ENCODE measurements at places on chromosomes 13 and 19.

GRCh38 chr13:30409886-30410704, 12.2 kb upstream of the UBE2L5 start:
- no peak for DNase-seq

- DNase-seq, result no peak
These were observed 53.3 kb downstream of the STK24 start for GRCh38 chr13:98523455-98524102.

DNA sequence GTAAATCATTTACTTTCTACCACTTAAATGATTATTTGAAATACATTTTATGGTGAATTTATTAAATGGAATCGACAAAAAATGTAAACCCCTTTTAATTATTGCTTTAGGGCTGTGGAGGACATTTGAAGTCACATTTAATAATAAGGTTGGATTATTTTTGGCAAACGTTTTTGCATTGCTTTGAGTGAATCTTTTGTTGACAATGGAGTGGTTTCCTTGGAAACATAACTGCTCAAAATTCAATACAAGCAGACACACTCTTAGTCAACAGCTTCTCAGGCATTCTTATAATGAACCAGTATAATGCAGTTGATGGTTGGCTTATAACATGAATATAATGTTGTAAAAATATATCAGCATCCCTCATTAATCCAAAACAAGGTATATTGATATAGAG, 104.7 kb downstream of the DCLK1 start:
- no peak for DNase-seq

- DNase-seq, result no peak
These were observed 29.7 kb upstream of the ALOX5AP start for GRCh38 chr13:30705680-30706079.

- no peak for DNase-seq
These were observed 271.5 kb downstream of the SLC7A1 start for GRCh38 chr13:29323954-29324353.

GRCh38 chr13:44244288-44244687, 129.3 kb upstream of the SERP2 start:
- DNase-seq, result no peak

DNA sequence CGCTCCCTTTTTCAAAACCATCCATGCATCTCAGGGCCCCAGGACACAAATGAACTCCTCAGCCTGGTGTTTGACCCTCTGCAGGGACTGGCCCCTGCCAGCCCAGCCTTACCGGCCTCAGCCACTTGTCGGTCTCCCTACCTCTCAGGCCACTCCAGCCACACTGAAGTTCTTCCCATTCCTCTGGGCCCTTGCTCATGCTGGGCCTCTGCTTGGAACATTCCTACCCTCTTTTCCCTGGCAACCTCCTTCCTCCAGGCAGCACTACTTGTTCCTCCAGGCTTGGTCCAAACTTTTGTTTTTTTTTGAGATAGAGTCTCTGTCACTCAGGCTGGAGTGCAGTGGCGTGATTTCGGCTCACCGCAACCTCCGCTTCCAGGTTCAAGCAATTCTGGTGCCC, 7.6 kb upstream of the EGLN2 start:
- DNase-seq, result no peak

DNA sequence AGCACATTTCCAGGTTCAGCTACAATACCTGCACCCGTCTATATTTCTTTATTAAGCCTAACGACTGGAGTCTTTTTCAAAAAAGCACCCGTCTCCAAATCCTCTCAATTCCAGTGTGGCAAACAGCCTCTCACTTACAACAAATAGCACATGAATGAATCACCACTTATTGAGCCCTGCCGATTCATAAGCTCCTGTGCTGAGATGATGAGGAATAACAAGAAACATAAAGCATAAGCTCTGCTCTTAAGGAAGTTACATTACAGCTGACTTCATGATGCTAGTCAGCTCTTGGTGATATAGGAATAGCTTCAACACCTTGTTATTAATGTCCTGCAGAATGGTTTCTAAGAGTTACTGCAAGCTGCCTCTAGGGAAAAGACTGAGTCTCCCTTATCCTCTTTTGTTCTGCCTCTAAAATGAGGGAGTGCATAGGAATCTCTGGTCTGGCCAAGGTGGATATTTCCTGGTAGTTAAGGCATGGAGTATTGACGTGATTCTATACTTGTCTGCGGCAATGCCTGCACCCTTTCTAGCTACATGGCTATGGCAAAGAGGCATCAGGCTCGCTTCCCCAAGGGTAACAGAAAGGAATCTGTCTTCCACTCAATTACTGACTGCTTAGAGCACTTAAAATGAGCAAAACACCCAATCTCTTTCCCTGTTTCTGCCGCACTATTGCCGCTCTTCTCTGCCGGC, 195.7 kb downstream of the KLF12 start:
- no peak for DNase-seq

- DNase-seq, result no peak
These were observed 7.0 kb downstream of the TMEM221 start for GRCh38 chr19:17441241-17442021.

DNA sequence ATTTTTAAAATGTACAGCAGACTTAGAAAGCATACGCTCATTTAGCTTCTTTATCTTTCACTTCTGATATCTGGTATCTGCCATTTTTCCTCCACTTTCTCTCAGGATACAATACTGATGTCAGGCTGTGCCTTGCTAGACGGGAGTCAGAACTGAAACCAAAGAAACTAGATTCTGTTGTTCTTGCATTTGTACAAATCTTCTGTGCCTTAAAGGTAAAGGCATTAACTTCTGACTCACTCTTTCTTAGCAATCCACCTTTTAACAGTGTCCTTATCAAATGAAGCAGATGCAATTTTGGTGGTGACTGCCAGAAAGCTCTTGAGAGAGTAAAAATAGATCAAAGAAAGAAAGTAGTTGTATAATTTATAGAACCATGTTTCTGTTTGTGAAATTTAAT, 370.4 kb downstream of the PCDH20 start:
- no peak for DNase-seq

DNA sequence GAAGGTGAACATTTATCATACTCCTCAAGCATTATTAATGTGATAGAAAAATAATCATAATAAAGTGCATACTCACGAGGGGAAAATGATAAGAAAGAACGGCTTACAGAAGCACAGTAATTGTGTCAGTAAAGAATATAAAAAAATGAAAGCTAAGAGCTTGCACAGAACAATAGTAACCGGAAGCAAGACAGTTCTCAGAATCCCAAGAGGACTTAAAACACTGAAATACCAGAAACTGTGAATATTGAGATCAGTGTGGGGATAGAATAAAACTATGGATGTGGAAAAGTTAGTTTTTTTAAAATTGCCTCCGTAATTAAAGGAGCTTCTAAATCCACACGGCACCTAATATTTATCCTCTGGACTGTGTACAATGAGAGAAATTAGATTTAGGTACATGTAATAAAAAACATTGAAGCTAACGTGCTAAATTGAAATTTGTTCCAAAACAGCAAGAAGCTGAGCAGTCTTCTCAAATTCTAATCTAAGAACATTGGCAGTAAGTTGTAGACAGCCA, 482.7 kb downstream of the SLITRK6 start:
- no peak for DNase-seq

DNA sequence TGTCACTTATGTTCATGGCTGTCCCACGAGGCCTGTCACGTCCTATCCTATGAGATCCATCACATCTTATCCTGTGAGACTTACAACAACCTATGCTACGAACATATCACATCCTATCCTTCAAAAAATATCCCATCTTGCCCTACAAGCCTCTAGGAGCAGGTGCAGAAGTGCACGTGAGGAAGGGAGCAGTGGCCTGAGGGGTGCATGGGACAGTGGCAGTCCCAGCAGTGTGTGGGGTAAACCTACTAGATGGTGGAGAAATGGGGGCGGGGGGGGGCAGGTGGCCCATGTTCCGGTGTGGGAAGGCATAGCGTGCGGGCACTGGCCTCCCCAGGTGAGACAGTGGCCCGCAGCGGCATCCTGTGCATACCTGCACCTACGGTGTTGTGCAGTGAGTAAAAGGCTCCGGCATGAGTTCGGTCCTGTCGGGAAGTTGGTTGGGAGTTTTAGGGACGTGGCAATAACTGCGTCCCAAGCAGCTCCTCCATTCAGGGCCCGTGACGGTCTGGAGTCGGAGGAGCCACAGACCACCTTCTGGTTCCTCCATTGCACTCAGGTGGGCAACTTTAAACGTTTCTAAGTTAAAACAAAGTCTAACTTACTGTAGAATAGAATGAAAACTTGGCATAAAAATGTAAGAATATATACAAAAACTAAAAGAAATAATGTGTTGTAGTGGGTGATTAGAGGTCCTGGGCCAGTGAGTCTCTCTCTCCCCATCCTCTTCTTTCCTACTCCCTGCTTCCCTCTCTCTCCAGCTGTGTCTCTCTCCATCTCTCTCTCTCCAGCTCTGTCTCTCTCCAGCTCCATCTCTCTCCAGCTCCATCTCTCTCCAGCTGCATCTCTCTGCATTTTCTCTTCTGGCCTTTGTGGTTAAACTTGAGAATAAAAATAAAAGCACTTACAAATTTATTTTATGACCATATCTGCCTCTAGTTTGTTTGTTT, 42.1 kb downstream of the ATP11A start:
- no peak for DNase-seq

- DNase-seq, result no peak
These were observed 36.5 kb upstream of the VWA8 start for GRCh38 chr13:41997396-41997795.

DNA sequence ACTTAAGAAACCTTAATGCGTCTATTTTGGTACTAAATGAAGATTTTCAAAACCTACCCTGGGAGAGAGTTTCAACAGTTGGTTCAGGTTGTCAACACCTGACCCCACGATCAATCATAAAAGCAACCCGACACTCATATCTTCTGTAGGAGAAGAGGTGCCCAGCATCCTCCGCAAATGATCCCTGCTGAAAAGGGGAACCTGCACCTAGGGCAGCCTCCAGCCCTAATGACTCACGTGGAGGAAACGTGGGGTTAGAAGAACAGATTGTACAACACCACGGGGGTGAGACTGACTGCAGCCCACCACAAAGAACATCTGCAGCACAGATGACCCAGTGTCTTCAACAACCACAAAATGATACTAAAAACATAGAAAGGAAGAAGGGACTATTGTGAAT, 116.3 kb downstream of the RAB20 start:
- DNase-seq, result no peak

DNA sequence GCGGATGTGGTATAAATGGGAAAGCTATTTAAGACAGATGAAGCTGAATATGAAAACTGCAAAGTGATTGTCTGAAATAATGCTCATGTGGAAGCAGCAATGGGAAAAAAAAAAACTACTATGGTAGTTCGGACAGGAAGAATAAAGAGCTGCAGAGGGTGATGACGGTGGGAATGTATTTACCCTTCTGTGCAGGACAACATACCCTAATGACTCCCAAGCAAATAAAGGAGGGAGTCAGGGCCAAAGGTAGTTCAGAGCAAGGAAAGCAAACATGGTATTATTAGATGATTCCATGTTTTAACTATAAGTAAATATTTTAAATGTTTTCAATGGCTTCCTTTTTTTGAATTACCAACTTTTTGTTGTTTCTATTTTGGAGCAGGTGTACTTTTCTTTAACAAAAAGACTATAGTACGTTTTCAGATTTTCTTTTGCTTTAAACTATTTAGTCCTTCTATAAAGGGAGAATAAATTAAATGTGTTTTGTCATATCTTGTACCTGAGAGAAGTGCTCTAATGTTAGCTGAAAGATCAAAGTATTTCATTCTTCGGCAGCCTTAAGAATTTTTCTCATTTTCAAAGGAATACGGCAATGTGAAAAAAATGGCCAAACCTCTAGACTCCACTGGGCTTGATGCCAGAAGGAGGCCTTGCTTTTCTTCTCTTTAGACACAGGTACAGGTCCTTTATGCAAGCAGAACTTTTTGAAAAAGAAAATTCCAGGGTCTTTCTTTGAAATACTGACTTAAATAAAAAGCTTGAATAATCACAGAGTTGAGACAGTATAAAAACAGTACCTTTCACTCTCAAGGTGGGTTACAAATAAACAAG, 67.8 kb upstream of the ZDHHC20 start:
- no peak for DNase-seq

- DNase-seq, result no peak
These were observed 28.3 kb upstream of the ZNF507 start for GRCh38 chr19:32317086-32317485.

DNA sequence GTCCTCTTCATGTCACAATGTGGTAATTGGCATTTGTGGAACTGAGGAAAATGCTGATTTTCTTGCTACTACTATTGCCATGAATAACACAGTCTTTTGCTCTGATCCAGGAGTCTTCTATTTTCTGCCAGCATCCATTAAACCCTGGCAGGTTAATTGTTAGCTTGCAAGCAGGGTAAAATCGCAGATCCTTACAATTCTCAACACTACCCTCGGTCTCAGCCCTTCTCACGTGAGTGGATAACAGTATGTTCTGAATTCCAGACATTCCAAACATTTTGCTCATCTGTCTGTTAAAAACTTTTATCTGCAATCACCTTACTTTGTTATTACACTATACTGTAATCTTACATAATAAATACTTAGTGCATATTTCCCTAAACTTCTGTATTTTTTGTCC, 251.3 kb upstream of the ATXN8OS start:
- no peak for DNase-seq

DNA sequence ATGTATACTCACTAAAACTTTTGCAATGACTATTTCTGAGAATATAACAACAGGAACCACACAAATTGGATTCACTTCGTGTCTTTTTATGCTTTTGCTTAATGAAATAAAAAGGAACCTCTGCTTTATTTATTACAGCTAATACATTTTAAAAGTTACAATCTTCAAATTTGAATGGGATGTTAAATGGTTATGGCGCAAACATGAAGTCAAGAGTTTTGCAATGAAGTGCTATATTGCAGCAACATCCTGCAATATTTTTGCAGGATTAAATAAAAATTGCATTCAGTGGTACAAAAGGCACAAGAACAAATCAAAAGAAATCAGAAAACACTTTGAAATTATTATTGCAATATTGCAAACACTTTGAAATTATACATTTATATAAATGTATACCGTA, 1519.0 kb upstream of the MIR17HG start:
- DNase-seq, result no peak

- no peak for DNase-seq
These were observed 312.6 kb downstream of the SLITRK6 start for GRCh38 chr13:85486663-85487062.

GRCh38 chr13:85363504-85363903, 435.7 kb downstream of the SLITRK6 start:
- no peak for DNase-seq

DNA sequence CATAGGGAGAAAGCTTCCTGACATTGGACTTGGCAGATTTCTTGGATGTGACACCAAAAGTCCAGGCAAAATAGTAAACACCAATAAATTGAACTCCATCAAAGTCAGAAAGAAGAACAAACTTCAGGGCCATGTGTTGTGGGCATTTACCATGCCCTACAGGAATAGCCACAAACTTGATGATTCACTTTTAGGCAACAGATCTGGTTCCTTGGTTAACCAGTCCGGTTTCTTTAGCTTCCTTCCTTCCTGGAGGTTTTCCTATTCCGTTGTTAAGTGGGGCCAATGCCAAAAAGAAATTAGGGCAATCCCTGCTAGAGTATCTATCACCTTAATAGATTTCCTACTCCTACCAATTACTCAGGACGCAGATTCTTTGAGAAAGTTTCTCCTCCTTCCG, 25.2 kb downstream of the IGFL1 start:
- no peak for DNase-seq
